ENCODE measurements at places on chromosomes 11 and 22.

DNA sequence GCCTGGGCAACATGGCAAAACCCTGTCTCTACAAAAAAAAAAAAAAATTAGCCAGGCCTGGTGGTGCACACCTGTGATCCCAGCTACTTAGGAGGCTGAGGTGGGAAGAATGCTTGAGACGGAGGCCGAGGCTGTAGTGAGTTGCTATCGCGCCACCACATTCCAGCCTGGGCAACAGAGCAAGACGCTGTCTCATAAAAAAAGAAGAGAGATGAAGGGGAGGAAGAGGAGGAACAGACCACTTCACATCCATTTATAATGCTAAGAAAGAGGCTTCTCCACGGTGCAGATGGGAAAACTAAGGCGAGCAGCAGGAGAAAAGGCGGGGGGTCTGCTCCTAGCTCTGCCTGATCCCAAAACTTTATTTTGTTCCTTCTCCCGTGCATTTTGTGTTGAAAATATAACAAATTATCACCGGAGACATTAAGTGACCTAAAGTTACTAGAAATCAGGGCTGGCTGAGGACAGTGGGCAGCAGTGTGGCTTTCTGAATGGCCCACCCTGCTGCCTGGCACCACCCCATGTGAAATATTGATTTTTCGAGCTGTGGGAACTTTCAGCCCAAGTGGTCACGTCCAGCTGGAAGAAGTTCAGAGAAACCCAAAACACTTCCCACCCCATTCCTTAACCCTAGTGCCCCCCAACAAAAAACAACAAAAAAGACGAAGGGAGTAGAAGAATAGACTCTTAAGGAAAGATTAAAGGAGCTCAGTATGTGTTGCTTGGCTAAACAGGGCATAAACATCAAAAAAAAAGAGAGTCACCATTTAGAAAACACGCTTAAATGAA lies 9.5 kb downstream of the MYH9 start:
- DNase-seq = no peak

- DNase-seq = no peak
These were observed 87.1 kb downstream of the BCR start for GRCh38 chr22:23267226-23268043.

GRCh38 chr22:44398856-44399837 lies 86.4 kb upstream of the SHISAL1 start:
- DNase-seq = no peak

DNA sequence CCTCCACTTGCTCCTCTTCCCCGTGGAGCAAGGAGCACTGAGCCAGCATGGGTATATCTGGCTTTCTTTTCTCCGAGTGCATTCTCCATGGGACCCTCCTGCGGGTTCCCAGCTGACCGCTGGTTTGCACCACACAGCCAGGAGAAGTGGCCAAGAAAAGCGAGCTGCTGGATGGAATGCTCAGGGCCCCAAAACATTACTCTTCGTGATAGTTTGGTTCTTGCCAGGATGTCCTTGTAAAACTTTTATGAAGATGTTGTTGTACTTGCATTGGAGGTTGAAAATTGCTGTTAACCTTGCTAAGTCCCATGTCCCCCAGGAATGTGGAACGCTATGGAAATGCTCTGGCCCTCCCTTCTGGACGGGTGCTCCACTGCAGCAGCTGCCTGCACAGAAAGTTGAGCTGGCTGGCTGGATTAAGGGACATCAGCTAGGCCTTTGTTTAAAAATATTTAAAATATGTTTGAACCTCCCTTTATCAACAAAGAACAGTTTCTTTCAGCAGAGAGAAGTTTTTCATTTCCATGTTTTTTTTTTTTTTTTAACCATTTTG lies 68.7 kb downstream of the ZNRF3 start:
- DNase-seq = no peak

- DNase-seq = no peak
These were observed 59.7 kb downstream of the SPON1 start for GRCh38 chr11:14022251-14022650.

- no peak for DNase-seq
These were observed 978 bp downstream of the CSDC2 start for GRCh38 chr22:41561788-41562187.

- DNase-seq = no peak
These were observed 2.8 kb downstream of the MRGPRD start for GRCh38 chr11:68977781-68978625.

GRCh38 chr11:1714908-1715885 lies 18.2 kb downstream of the KRTAP5-6 start:
- DNase-seq = no peak

GRCh38 chr11:35267504-35267903 lies 128.5 kb downstream of the CD44 start:
- no peak for DNase-seq
